MG63 (cell line): ENCODE measurements at places on chromosomes 1 and 21.

DNA sequence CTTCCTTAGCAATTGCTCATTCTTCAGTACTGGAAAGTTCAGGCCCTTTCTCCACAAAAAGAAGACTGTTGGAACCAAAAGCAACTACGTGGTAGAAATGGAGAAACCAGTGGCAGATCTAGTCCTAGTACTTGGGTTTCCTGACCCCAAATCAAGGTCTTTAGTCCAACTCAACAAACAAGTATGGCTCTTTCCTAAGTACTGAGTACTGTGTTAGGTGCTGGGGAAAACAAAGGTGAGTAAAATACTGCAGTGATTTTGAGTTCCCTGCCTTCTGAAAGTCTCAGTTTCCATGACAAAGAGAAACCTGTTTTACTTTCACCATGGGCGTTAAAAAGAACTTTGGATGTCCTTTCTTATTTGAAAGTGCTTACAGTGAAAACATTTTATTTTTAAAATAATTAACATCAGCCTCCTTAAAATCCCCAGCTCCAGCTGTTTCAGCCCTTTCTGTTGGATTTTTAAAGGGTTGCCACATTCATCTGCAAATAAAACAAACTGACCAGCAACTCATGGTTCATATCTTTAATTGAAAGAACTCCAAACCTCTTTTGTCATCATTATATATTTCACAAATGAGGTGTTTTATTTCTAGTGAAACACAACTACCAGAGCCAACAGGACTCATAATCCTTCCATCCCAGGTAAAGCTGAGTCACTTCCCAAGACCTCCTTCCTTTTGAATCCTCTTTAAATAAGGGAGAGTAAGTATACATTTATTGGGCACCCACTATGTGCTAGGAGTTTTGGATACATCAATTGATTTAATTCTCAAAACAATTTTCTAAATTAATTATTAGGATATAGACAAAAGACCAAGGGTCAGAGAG is 35.4 kb downstream of the PLPP3 start:
- DNase-seq: no peak

DNA sequence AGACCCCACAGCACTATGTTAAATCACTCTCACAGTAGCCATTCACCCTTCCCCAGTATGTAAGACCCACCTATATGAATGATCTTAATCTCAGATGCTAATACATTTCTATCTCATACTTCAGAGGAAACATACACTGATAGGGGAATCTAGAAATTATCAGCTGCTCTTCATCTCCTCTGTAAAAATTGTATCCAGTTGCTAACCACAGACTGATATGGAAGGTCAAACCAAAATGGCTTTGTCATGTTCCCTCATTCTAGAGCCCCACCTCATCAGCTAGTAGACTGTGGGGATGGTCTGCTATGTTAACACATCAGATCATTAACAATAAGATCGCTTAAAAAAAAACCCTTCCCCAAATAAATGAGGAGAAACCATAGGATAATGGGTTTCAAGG is 71.7 kb downstream of the UBR4 start:
- no peak for DNase-seq

GRCh38 chr1:193187114-193187513 is 701 bp upstream of the B3GALT2 start:
- no peak for DNase-seq

DNA sequence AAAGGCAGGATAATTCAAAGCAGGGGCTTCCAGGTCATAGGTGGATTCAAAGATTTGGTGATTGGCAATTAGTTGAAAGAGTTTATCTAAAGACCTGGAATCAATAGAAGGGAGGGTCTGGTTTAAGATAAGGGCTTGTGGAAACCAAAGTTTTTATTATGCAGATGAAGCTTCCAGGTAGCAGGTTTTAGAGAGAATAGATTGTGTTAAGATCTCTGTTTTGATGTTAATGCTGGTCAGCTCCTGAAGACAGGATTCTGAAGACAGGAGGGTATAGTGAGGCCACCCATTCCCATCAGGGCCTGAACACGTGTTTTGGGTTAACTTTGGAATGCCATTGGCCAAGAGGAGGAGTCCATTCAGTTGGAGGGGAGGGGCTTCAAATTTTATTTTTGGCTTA is 6.1 kb upstream of the PTBP2 start:
- no peak for DNase-seq

DNA sequence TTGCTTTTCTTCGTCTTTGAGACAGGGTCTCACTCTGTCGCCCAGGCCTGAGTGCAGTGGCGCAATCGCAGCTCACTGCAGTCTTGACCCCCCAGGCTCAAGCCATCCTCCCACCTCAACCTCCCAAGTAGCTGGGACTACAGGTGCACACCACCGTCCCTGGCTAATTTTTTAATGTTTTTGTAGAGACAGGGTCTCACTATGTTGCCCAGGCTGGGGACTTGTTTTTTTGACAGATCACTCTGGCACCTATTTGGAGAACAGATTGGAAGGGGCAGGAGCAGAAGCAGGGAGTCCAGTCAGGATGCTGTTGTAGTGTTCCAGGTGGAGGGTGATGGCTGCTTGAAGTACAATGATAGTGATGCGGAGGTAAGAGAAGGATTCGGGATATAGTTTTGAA is 12.7 kb upstream of the KDM4A start:
- DNase-seq: no peak

- no peak for DNase-seq
Observed at GRCh38 chr21:37710546-37711285, 205.5 kb downstream of the KCNJ6 start.

DNA sequence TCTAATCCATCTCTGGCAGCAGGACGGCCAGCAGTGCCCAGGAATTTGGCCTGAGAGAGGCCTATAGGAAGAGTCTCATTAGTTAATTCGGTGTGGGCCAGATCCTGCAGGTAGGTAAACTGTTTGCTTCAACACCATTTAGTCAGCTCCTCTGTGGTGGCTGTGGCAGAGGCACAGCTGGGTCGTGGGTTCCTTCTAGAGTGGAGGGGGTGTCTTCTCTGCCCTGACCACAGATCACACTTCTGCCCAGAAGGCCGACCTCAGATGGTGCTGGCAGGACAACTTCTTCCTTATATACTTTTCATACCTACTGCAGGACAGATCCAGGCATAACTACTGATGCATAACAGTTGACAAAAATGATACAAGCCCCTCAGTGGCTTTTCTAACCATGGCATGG is 281.4 kb downstream of the RPS6KC1 start:
- DNase-seq: no peak

DNA sequence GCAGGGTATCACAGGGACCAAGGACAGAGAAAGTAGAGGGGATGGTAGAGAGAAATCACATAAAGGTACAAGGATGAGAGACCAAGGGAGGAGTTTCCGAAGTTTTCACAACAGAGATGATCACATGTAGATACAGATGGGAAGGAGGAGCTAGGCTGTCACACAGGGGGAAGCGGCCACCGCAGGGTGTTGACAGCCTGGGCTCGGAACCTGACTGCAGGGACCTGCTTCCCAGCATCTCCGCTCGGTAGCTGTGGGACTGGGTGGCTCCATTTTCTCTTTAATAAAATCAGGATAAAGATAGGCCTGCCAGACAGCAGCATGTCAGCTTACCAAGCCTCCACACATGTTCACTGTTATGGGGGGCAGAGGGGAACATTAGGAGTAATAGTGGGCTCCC is 32.3 kb downstream of the CDCA8 start:
- DNase-seq: no peak

GRCh38 chr1:24190983-24191461 is 3.9 kb upstream of the IFNLR1 start:
- no peak for DNase-seq
